Purkinje cell (primary cell): ENCODE measurements at places on chromosomes 6 and 20. TPM values are rescaled to one million over a fixed set of nuclear protein-coding genes. Genes with fewer than 3 reads are reported as not detected.

The GATA5 gene
- polyA plus RNA-seq = not detected in 2 replicates

The EFCAB8 gene
- polyA plus RNA-seq = not detected in 2 replicates

The LRRC73 gene
- polyA plus RNA-seq = 6.4 and 8.7 TPM in 2 replicates

The XKR7 gene
- polyA plus RNA-seq = 0.04 and 0.35 TPM in 2 replicates

The TCP11 gene
- polyA plus RNA-seq = 0.94 TPM in 1 of 2 replicates, not detected in the other

The SPATS1 gene
- polyA plus RNA-seq = 0.22 TPM in 1 of 2 replicates, not detected in the other

The MBOAT1 gene
- polyA plus RNA-seq = 1.4 TPM in 1 of 2 replicates, not detected in the other

The SAMD5 gene
- 0.35 and 0.62 TPM in 2 replicates for polyA plus RNA-seq

The LTB gene
- polyA plus RNA-seq = not detected in 2 replicates

The PKIB gene
- polyA plus RNA-seq = 131 and 177 TPM in 2 replicates

The SGK1 gene
- polyA plus RNA-seq = 5.7 and 6.7 TPM in 2 replicates

The OR12D1 gene
- polyA plus RNA-seq = not detected in 2 replicates

The BFSP1 gene
- polyA plus RNA-seq = 0.38 and 2.1 TPM in 2 replicates

The TFAP2A gene
- 4.4 and 9.1 TPM in 2 replicates for polyA plus RNA-seq
